Parietal lobe (tissue), 2 donors: ENCODE measurements at places on chromosomes 3 and 15. TPM values are rescaled to one million over a fixed set of nuclear protein-coding genes. Genes with fewer than 3 reads are reported as not detected.

SUMF1 gene
- total RNA-seq: 44.1 TPM

PLXND1 gene
- total RNA-seq: 24.1 TPM

RETNLB gene
- not detected for total RNA-seq

CCDC80 gene
- total RNA-seq: 4.4 TPM

CTXN2 gene
- total RNA-seq: 0.63 TPM

ADAMTS7 gene
- total RNA-seq: 26.3 TPM

KBTBD8 gene
- 13.8 TPM for total RNA-seq

CYP1A1 gene
- 0.31 TPM for total RNA-seq

TTLL13 gene
- not detected for total RNA-seq

PSTPIP1 gene
- not detected for total RNA-seq

CHDH gene
- 1.3 TPM for total RNA-seq

OIP5 gene
- total RNA-seq: 3.4 TPM

CAMP gene
- not detected for total RNA-seq

MAGI1 gene
- 103 TPM for total RNA-seq

EPHA6 gene
- total RNA-seq: 78.9 TPM

FGD5 gene
- 3.4 TPM for total RNA-seq

GOLGA8J gene
- total RNA-seq: not detected

TKT gene
- total RNA-seq: 120 TPM

SI gene
- not detected for total RNA-seq
